ENCODE measurements at places on chromosomes 3 and 15.

DNA sequence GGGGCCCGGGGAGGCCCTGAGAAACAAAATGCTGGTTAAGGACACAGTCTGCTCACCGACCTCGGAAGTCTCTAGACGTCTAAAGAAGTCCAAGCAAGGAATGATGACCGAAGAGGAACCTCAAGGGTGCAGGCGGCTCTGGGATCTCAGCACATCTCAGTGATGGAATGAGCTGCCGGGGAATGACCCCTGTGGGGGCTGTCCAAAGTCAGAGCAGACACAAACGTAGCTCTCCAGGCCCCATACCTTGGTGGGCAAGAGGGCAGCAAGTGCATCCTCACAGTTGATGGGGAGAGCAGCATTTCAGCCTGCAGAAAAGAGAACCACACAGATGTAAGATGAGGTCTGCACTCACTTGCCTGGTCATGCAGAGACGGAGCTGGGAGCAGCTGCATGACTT lies 129.1 kb downstream of the IGF1R start:
- DNase-seq, result no peak

- DNase-seq, result no peak
Measured at GRCh38 chr15:36898536-36899126, 201.7 kb downstream of the MEIS2 start.

GRCh38 chr15:51775967-51776816 lies 24.8 kb downstream of the TMOD2 start:
- peak; percentile 70 for DNase-seq

GRCh38 chr3:156390846-156391245 lies 164.1 kb downstream of the SSR3 start:
- no peak for DNase-seq

DNA sequence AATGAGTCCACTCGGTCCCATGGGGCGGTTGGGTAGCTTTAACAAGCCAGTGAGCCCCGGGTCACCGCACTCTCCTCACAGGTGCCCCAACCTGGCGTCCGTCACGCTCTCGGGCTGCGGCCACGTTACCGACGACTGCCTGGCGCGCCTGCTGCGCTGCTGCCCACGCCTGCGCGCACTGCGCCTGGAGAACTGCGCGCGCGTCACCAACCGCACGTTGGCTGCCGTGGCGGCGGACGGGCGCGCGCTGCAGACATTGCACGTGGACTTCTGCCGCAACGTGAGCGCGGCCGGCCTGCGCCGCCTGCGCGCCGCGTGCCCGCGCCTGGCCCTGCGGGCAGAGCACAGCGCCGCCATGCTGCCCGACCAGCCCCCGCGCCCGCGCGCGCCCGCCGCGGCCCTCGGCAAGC lies 3.4 kb downstream of the FBXL22 start:
- DNase-seq, result peak; percentile 98

GRCh38 chr3:132232231-132232792 lies 84.9 kb upstream of the ACP3 start:
- DNase-seq, result no peak

- no peak for DNase-seq
Measured at GRCh38 chr3:11555211-11555782, 88.4 kb downstream of the VGLL4 start.

- peak; percentile 73 for DNase-seq
Measured at GRCh38 chr3:15498431-15499214, 22.9 kb downstream of the COLQ start.

DNA sequence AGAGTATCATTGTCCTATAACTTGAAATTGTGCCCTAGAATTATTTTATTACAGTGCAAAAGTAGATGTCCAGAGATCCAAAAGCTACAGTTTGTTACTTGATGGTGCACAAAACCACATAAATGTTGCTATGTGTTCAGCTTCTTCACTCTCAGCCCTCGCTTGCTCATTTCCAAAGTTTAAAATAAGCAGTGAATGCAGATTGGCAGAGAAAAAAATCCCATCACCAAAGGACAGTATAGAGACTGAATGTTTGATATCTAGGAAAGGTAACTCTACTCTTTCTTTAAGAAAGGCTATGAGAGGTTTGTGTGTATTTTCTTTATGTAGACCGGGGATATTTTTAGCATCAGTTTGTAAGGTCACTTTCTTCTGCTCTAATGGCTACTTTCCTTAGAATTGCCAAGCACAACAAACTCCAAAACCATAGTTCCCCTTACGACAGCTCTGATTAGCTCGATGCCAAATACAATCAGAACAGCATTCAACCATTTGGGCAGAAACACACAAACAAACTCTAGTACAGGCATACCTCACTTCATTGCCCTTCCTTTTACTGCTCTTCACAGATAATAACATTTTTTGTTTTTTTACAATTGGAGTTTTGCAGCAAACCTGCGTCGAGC lies 164.1 kb upstream of the CCDC54 start:
- no peak for DNase-seq

DNA sequence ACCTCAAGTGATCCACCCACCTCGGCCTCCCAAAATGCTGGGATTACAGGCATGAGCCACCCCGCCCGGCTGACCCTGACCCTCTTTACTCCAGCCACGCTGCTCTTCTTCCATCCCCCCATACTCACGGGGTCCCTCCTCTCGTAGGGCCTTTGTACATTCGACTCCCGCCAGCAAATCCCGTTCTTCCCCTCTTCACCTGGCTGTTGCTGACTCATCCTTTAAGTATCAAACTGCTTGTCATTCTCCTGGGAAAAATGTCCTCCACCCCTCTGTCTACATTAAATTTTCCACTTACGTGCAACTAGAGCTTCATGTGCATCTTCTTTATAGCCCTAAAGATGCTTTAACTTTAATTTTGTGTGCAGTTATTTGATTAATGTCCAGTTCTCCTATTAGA lies 203.1 kb downstream of the OPA1 start:
- no peak for DNase-seq

GRCh38 chr3:19540464-19540863 lies 392.2 kb downstream of the KCNH8 start:
- DNase-seq, result no peak

- DNase-seq, result no peak
Measured at GRCh38 chr15:74406517-74406916, 27.2 kb downstream of the SEMA7A start.

DNA sequence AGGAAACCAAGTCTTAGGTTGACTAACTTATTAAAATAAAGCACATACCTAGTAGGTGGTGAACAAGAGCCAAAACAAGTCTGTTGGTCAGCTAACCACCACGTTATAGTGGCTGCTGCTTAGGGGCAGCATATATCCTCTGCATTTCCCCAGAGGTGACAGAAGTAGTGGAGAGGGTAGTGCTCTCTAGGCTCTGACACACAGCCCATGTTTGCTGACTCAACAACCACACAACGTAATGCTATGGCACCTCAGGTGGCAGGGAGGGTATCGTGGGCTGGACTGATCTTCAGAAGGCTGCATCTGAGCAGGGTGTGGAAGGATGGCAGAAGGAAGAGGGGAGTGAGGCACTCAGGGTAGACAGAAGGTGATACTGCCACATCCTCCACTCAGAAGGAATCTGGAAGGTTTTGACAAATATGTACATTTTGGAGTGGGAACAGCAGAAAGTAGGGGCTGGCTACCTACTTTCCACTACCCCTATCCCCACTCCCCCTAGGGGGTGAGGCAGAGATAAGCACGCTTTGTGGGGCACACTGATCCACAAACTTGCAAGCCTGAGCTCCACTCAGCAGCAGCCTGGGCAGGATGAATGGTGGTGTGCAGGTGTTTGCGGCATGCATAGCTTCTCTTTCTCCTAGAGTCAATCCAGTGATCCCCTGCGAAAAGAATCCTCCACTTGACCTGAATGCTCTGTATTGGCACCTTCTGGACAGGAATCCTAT lies 178.1 kb downstream of the RORA start:
- DNase-seq, result no peak

DNA sequence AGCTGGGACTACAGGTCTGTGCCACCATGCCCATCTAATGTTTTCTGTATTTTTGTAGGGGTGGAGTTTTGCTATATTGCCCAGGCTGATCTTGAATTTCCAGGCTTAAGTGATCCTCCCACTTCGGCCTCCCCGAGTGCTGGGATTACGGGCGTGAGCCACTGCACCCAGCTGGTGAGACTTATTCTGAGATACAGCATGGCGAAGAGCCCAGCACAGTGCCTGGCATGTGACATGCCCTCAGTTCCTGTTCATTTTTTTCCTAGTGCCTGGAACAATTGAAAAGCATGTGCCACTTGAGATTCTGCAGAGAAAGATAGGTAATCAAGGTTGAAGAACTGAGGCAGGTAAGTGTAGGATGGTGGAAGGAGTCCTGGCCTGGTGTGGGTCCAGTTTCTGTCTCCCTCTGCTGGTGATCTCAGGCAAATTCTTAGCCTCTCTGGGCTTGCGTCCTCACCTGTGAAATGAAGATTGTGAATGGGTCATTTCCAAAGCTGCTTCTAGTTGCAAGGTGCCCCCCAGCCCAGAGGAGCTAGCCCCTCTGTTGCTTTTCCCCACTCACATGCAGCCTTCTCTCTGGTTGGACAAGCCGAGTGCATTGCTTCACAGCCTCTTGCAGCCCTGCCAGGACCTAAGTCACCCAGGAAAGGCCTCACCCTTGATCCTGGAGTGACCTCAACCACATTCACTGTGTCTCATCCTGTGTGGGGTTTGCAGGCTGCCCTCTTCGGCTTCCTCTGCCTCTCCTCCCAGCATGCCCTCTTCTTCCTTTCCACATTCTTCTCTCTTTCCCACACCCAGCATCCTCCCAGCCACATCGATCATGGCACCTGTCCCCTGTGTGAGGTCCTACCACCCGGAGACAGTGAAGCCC lies 4.3 kb upstream of the RHCG start:
- DNase-seq, result no peak

- DNase-seq, result no peak
Measured at GRCh38 chr3:55297706-55298105, 189.4 kb downstream of the WNT5A start.

- no peak for DNase-seq
Measured at GRCh38 chr3:129016356-129016719, 15.2 kb downstream of the EFCC1 start.

DNA sequence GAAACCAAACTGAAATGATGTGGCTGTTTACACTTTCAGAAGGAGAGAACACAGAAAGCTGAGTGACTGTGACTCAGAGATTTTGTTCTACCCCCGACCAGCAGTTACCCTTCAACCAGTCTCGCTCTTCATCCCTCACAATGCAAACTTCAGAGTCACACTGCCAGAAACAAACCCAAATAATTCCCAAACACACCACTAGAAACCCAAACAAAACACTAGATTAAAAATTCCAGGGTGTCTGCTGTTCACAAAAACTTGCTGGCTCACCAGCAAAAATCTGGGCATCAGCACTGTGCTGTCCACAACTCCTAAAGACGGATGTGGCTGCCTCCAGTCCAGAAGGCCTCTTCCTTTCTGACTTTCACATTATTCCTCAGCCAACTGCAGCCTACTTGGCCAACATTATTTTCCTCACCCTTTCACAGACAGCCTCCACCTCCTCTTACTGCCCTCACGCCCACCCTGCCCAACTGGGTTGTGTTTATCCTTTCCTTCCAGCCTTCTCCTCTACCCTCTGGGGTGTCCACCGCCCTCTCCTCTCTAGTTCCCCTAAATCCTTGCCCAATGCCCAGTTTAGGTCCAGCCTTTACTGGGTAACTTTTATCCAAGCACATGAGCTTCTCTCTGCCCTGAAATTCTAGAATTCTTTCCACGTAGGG lies 71.4 kb downstream of the MECOM start:
- DNase-seq, result peak; percentile 14

- DNase-seq, result no peak
Measured at GRCh38 chr3:99250272-99250671, 348.8 kb upstream of the DCBLD2 start.

DNA sequence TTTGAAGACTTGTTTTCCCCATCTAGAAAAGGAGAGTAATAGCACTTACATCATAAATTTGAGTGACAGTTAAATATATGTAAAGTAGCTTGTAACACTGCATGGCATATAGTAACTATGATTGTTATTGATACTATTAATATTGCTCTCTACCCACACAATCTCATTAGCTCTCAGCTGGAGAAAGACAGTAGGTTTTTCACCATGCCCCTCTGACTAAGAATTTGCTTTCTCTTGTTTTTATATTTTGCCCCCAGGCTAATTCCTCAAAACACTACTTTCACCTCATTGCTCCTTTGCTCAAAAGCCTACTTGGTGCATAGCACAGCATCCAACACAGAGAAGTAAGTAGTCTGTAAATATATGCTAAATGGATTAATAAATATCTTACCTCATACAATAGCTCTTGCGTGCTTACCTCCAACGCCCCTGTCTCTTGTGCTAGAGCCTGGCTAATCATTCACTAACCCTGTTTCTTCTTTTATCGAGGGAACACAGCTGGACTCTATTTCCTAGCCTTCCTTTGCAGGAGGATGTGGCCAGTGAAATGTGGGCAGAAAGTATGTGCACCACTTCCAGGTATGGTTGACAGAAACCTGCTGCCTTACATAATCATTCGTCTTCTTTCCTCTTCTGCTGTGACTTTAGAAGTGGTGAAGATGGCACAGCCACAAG lies 190.0 kb downstream of the PLCH1 start:
- no peak for DNase-seq

DNA sequence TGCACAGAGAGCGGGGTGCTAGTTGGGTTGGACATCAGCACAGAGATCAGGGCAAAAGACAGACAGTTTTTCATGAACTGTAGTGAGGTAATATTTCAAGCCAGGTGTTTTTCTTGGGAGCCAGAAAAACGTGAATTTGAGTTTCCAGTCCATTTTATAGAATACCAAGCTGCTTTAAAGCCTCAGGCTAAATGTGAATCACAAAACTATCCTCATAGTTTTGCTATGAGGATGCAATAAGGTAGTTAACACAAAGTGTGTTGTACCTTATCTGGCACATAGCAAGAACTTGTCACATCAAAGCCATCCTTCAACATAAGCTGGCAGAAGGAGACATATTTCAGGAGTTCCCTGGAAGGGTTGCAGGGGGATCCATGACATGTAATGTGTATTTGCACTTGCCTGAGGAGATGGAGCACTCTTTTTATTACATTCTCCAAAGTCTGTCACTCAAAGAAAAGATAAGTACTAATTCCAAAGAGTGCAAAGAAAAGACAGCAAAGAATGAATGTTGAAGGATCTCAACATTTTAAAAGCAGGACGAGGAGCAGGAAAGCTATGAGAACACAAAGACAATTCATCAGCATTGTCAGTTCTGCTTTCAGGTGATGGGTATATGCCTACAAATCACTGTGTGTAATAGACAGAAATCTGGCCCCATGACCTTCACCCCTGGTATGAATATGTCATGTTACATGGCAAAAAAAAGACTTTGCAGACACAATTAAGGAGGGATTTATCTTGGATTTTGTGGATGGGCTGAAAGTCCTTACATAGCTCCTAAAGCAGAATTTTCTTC lies 1046.4 kb downstream of the NTRK3 start:
- no peak for DNase-seq

DNA sequence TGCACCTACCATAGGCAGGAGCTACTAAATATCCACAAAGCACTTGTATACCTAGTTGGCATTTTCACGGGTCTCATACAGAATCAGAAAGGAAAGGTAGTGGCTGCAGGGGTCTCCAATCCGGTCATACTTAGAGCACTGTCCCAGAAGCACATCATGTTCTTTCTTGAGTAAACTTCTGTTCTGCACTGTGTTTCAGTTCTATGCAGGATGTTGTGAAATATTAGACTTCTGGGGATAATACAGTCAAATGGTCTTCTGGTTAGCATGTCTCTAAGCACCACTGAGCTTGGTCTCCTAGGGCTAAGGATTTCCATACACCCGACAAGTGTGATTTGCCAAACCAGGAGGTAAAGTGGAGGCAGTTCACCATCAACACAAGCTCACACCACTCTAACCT lies 27.9 kb downstream of the MINDY4B start:
- DNase-seq, result no peak

- DNase-seq, result peak; percentile 42
Measured at GRCh38 chr15:38226608-38227266, 25.9 kb upstream of the SPRED1 start.

GRCh38 chr15:81595752-81596151 lies 221.7 kb upstream of the TMC3 start:
- DNase-seq, result no peak
